ENCODE measurements at places on chromosomes 6 and 20. TPM values are rescaled to one million over a fixed set of nuclear protein-coding genes. Genes with fewer than 3 reads are reported as not detected.

PRL gene
- not detected for total RNA-seq

MYL9 gene
- total RNA-seq = 145 TPM

RHAG gene
- total RNA-seq = not detected

SCRT2 gene
- not detected for total RNA-seq

SAMD10 gene
- not detected for total RNA-seq

GPX5 gene
- not detected for total RNA-seq

DNA sequence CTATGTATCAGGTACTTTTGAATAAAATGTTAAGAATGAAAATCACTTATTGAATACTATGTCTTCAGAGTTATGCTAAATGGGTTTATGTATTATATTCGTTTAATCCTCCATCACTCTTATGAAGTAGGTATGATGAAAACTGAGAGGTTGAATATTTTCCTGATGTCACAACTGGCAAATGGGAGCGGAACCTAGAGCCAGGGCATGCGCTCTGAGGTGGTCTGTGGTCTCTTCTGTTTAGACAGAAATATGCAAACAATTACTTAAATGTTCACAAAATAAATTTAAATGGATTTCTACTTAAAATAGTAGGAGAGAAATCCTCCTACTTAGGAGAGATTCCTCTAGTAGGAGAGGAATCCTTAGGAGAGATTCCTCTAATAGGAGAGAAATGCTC, 21.3 kb upstream of the UTRN start:
- no peak for DNase-seq

GRCh38 chr20:59463541-59463940, 140.8 kb upstream of the PHACTR3 start:
- no peak for DNase-seq

DNA sequence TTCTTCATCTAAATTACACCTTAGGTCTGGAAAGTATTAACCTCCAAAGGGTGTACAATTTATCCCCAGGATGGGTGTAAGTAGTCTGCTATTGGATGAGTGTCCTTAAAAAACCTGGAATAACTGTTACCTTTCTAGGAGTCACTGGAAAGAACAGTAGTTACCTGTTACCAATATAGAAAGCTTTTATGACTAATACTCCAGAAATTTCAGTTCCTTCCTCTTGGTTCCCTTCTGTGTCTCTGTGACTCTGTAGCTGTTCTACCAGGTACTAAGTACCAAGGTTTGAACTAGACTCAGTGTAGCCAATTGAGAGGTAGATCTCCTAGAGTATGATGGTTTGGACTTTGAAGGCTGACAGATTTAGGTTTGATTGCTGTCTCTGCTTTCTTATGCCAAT, 47.0 kb upstream of the TBX18 start:
- no peak for DNase-seq

GRCh38 chr6:143529095-143529494, 17.6 kb upstream of the FUCA2 start:
- no peak for DNase-seq

GRCh38 chr6:142851601-142852000, 93.4 kb downstream of the HIVEP2 start:
- DNase-seq = no peak

- DNase-seq = no peak
Observed at GRCh38 chr6:79895382-79896074, 51.8 kb downstream of the ELOVL4 start.

DNA sequence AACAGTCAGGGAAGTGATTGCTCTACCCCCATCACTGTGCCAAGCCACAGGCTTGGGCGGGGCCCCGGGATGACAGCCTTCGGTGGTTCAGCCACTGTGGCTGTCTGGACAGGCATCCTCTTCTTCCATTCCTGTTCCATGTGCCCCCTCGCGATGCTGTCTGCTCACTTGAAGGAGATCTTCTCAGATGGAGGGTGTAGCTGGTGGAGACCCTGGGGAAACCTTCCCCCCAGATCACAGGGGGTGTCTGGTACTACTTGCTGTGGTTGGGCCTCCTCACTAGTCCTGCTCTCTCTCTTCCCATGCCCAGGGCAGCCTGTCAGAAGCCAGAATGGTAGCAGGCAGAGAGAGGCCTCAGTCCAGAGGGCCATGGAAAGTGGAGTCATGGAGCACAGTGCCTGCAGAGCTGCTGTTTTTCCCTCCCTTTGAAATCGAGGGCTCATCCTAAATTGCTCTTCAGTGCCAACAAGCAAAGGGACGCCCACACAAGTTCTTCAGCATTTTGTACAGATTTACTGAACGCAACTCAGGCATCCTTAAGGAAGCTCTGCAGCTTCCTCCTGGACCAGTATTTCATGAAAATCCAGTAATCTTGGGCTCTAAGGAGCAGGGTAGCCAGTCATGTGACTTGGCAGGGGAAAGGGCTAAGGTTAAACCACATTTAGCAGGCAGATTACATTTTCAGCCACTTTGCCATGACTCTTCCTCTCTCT, 326.6 kb downstream of the ZFAND3 start:
- no peak for DNase-seq

- DNase-seq = no peak
Observed at GRCh38 chr6:91099479-91099878, 512.6 kb upstream of the MAP3K7 start.

- DNase-seq = no peak
Observed at GRCh38 chr6:98828211-98828788, 6.1 kb upstream of the POU3F2 start.

DNA sequence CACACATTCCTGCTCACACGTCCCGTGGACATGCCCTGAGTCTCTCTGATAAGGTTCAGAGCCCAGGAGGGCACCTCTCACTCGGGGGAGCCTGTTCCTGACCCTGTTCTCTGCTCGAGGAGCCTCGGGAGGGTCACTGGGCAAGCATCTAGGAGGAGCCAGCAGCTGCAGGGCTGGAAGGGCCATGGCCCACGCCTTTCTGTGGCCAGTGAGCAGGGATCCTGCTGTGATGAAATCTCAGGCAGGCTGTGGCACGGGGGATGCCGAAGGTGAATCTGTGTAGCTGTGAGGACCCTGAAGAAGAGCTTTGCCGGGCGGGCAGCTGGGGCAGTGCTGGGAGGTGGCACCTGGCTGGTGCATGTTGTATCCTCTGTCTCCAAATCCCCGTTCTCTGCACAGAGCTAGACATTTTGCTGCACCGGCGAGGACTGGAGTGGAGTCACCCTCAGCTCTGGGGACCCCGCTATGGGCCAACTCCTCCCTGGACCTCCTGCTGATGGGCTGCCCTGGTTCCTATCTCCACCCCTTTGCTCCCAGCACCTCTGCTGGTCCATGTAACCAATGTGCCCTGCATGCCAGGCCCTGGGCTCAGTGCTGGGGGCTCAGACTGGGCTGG, 7.1 kb upstream of the NPBWR2 start:
- peak; percentile 14 for DNase-seq

GRCh38 chr6:109491207-109491938, 8.4 kb upstream of the ZBTB24 start:
- DNase-seq = no peak
